Endothelial cell (in vitro differentiated cells): ENCODE measurements at places on chromosomes 3 and 15. TPM values are rescaled to one million over a fixed set of nuclear protein-coding genes. Genes with fewer than 3 reads are reported as not detected.
A peak's percentile ranks its signal among the peaks of the same experiment; 100 is the strongest.

Gene CD47
- total RNA-seq = 89.6 TPM

- peak; percentile 9 for DNase-seq
Measured at GRCh38 chr3:70982700-70983140, 600.8 kb downstream of the FOXP1 start.

- DNase-seq = no peak
Measured at GRCh38 chr3:51930439-51930838, 11.3 kb downstream of the RRP9 start.

Gene GNAT1
- 0.59 TPM for total RNA-seq

DNA sequence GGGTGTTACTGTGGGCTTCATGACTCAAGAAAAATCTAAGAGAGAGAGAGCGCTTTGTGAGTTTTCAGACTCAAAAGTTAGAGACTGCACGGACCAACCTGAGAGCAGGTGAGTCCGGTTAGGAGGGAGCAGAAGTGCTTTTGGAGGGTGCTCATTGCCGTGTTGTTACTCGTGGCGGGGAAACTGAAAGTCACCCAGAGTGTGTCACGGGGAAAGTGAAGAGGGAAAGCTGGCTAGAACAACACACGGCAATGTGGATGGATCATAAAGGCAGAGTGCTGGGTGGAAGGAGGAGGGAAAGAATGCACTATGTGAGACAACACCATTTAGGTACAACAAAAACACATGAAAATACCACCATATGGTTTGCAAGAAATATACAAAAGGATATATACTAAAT, 112.3 kb downstream of the BDH1 start:
- DNase-seq = no peak

GRCh38 chr3:82927309-82928253, 1166.1 kb upstream of the GBE1 start:
- DNase-seq = no peak

Gene MYLK
- total RNA-seq = 7.8 TPM
